ENCODE measurements at places on chromosomes 13 and 19. TPM values are rescaled to one million over a fixed set of nuclear protein-coding genes. Genes with fewer than 3 reads are reported as not detected.

DNA sequence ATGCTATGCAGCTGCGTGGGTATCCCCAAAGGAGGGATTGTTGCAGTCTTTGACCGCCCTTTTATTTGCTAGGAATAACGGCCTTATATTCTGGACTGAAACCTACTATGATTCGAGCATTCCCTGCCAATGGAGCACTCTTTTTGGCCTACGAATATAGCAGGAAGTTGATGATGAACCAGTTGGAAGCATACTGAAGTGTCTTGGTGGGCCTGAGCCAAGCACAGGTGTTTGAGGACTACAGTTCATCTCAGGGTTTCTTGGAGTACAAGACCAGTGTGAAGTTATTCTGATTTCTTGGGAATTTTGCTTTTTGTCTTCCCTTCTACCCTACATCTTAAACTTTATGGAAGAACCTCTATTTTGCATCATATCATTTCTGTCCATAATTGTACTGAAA lies 20.1 kb downstream of the SLC25A15 start:
- no peak for DNase-seq
- no peak overlapping the region for H3K27ac ChIP-seq
- H3K4me1 ChIP-seq: no peaks in the 10 kb centered on the region

OVOL3 gene
- not detected for total RNA-seq

GRCh38 chr13:106489849-106490568 lies 45.5 kb downstream of the EFNB2 start:
- no peak for DNase-seq
- H3K36me3 ChIP-seq: peaks cover 26% of the 10 kb centered on the region
- H3K4me1 ChIP-seq: peaks cover 6% of the 10 kb centered on the region
- peaks cover 24% of the 10 kb centered on the region for H3K27me3 ChIP-seq
- no peak overlapping the region for H3K27ac ChIP-seq

- no peak for DNase-seq
- no peaks in the 10 kb centered on the region for H3K4me1 ChIP-seq
- no peaks in the 10 kb centered on the region for H3K36me3 ChIP-seq
- no peak overlapping the region for H3K4me3 ChIP-seq
- no peak overlapping the region for H3K27ac ChIP-seq
- peaks cover 22% of the 10 kb centered on the region for H3K27me3 ChIP-seq
These were observed 2.2 kb downstream of the ABCC4 start for GRCh38 chr13:95298971-95299621.

ZNF471 gene
- 2.8 TPM for total RNA-seq

DNA sequence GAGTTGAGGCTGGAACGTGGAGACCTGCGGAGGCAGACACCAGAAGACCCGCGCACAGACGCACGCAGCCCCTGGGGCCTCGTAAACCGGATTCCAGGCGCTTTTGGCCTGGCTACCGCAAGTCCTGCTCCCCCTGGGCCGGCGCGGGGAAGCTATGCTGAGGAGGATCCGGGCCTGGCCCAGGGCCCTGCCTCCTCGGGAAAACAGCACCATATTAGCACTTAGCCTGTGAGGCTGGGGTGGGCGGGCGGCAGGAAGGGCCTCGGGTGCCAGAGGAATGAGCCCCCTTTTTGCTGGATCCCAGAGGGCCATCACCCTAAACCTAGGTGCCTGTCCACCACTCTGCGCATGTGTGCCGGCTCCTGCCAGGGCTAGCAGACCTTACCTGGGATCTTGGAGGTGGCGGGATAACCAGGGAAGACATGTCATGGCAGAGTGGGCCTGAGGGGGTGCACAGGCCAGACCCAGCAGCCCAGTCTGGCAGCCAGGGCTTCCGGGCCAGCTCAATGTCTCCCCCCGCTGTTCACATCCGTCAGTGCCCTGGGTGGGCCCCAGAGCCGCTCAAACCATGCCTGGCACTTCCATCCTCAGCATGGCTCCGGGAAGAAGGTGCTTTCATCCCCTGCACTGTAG lies 7.3 kb downstream of the ELOF1 start:
- no peak overlapping the region for H3K27ac ChIP-seq
- DNase-seq: no peak
- H3K27me3 ChIP-seq: no peaks in the 10 kb centered on the region
- H3K36me3 ChIP-seq: no peaks in the 10 kb centered on the region
- H3K4me1 ChIP-seq: peaks cover 10% of the 10 kb centered on the region
